ENCODE measurements at places on chromosomes 6 and 20. TPM values are rescaled to one million over a fixed set of nuclear protein-coding genes. Genes with fewer than 3 reads are reported as not detected.

The PKHD1 gene
- total RNA-seq, result 0.03 TPM

The PAX1 gene
- not detected for total RNA-seq

The C6orf118 gene
- total RNA-seq, result not detected

The NDRG3 gene
- total RNA-seq, result 38.4 TPM

The NKAPL gene
- total RNA-seq, result 6.1 TPM

The ATP6V1G2 gene
- total RNA-seq, result 2.0 TPM

The LTV1 gene
- total RNA-seq, result 12.7 TPM

The BHLHE23 gene
- total RNA-seq, result not detected

The NKAIN4 gene
- not detected for total RNA-seq

The OPRL1 gene
- total RNA-seq, result 1.3 TPM

The FAXC gene
- not detected for total RNA-seq

The NKAIN2 gene
- total RNA-seq, result 1.3 TPM

The VGLL2 gene
- 1.9 TPM for total RNA-seq

The GRM1 gene
- 0.89 TPM for total RNA-seq

The GSTA2 gene
- total RNA-seq, result not detected

The MAD2L1BP gene
- 25.6 TPM for total RNA-seq

The SCUBE3 gene
- 0.25 TPM for total RNA-seq

The CTSZ gene
- total RNA-seq, result 137 TPM

The SAPCD1 gene
- not detected for total RNA-seq

The EDN1 gene
- total RNA-seq, result 1.3 TPM

The SLC22A7 gene
- total RNA-seq, result not detected

The MOXD1 gene
- total RNA-seq, result 1.8 TPM

The TOX2 gene
- 1.5 TPM for total RNA-seq

The IL17F gene
- not detected for total RNA-seq

The GNMT gene
- total RNA-seq, result 0.88 TPM

The IRF4 gene
- total RNA-seq, result 0.46 TPM

The DIDO1 gene
- total RNA-seq, result 42.5 TPM

The PDYN gene
- total RNA-seq, result not detected

The WFDC5 gene
- not detected for total RNA-seq

The RFX6 gene
- total RNA-seq, result not detected

The HLA-DPB1 gene
- 71.0 TPM for total RNA-seq

The OGFRL1 gene
- total RNA-seq, result 8.9 TPM

The CCN5 gene
- 96.9 TPM for total RNA-seq

The RNF5 gene
- total RNA-seq, result 75.1 TPM

The HMGCLL1 gene
- total RNA-seq, result 2.7 TPM

The RNF39 gene
- not detected for total RNA-seq

The GPR6 gene
- total RNA-seq, result not detected

The PERP gene
- total RNA-seq, result 40.4 TPM

The RBPJL gene
- total RNA-seq, result not detected

The SOX12 gene
- total RNA-seq, result 11.8 TPM

The SRSF12 gene
- total RNA-seq, result not detected

The EYS gene
- total RNA-seq, result 0.06 TPM

The APOM gene
- total RNA-seq, result 2.8 TPM

The CDH26 gene
- total RNA-seq, result 1.3 TPM

The ADGRF4 gene
- 0.09 TPM for total RNA-seq

The LAMA4 gene
- total RNA-seq, result 33.5 TPM

The GABRR1 gene
- not detected for total RNA-seq

The HCRTR2 gene
- total RNA-seq, result not detected

The CAPN11 gene
- total RNA-seq, result not detected

The PDE7B gene
- total RNA-seq, result 8.3 TPM

The SLC25A27 gene
- total RNA-seq, result 15.5 TPM

The GTSF1L gene
- total RNA-seq, result not detected

The TSPO2 gene
- not detected for total RNA-seq

The PXMP4 gene
- total RNA-seq, result 12.9 TPM

The ECT2L gene
- total RNA-seq, result 2.8 TPM
